Lower lobe of right lung (tissue), 2 donors: ENCODE measurements at places on chromosomes 11 and 22. TPM values are rescaled to one million over a fixed set of nuclear protein-coding genes. Genes with fewer than 3 reads are reported as not detected.

The VWA5A gene
- total RNA-seq = 37.9 TPM

The OR51E1 gene
- not detected for total RNA-seq

The SLC43A1 gene
- 13.2 TPM for total RNA-seq

The SLC22A12 gene
- not detected for total RNA-seq

The MYEOV gene
- 1.2 TPM for total RNA-seq

The CNTN5 gene
- total RNA-seq = 0.24 TPM

The SLC17A6 gene
- not detected for total RNA-seq

The COA4 gene
- total RNA-seq = 41.6 TPM

The APOBEC3B gene
- total RNA-seq = 1.0 TPM

The ANGPTL5 gene
- total RNA-seq = 0.71 TPM

The MN1 gene
- 6.5 TPM for total RNA-seq

The APOL1 gene
- total RNA-seq = 85.8 TPM
